ENCODE measurements at places on chromosomes 5 and 9.

GRCh38 chr5:64437496-64437895 is 68.3 kb upstream of the RGS7BP start:
- DNase-seq: no peak

- DNase-seq: no peak
These were observed 29.9 kb downstream of the HACD4 start for GRCh38 chr9:21001581-21001980.

- DNase-seq: no peak
These were observed at the start of gene CSF2 for GRCh38 chr5:132073231-132074013. CSF2 (plus strand) TSS chr5:132073789; CDS start chr5:132073824, 35 bp downstream.

- no peak for DNase-seq
These were observed 110.6 kb downstream of the HTR4 start for GRCh38 chr5:148543727-148544126.

All from stimulated activated CD4-positive, alpha-beta T cell treated with anti-CD3 and anti-CD28 coated beads, Interleukin-4, amount 100 ng/mL, for 1 hour (primary cell).